ENCODE measurements at places on chromosomes 12 and 14. TPM values are rescaled to one million over a fixed set of nuclear protein-coding genes. Genes with fewer than 3 reads are reported as not detected.

Gene OR4E2
- not detected for total RNA-seq

Gene KRT6C
- total RNA-seq: not detected

Gene MGAT2
- 73.6 TPM for total RNA-seq

Gene SELPLG
- total RNA-seq: 3.2 TPM

Gene RNASE3
- not detected for total RNA-seq

Gene JPH4
- not detected for total RNA-seq

Gene PLXNC1
- total RNA-seq: 1.6 TPM

Gene PRB2
- not detected for total RNA-seq

Gene KIF21A
- total RNA-seq: 1.1 TPM

Gene CIROP
- 0.28 TPM for total RNA-seq

Gene DLGAP5
- total RNA-seq: 40.3 TPM

Gene KERA
- total RNA-seq: not detected

Gene BEGAIN
- total RNA-seq: 0.18 TPM

Gene FBRSL1
- 0.83 TPM for total RNA-seq

Gene PIWIL1
- not detected for total RNA-seq

Gene TRAF3
- 25.3 TPM for total RNA-seq

Gene FAM181A
- not detected for total RNA-seq

Gene HOXC4
- total RNA-seq: not detected
